ENCODE measurements at places on chromosomes 2 and 18.

DNA sequence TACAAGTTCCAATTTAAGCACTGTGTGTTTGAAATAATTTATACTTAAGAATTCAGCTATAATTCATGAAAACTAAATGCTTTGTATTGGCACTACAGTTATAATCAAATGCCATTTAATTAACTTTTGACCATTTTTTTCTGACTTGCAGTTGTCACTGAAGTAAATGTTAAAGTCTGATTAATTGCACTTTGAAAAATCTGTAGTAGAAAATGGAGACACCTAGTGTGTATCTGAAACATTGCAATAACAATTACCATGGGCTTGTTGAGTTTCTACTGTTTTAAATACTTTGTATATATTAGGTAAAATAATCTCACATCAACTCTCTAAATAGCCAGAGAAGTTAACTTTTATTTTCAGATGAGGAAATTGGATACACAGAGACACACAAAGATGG lies 458.6 kb upstream of the FSIP2 start:
- DNase-seq, result no peak

DNA sequence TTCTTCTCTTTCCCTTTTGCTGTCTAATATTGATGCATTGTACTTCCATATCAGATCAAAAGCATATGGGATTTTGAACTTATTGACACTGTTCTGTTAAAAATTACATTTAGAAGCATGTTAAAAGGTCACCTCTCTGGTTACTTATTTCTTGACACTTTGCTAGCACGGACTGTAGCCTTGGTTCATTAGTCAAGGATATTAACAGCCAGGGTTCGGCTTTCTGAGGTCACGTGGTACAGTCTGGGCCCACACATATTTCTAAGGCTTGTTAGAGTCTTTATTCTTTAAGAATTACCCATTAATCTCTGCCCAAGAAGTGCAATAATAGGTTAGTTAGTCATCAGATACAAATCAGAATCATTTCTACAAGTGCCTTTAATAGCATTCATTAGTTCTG lies 1035.8 kb upstream of the FANCL start:
- DNase-seq, result no peak

GRCh38 chr2:233922471-233922870 lies 5.3 kb downstream of the TRPM8 start:
- DNase-seq, result no peak

GRCh38 chr2:59083075-59083828 lies 842.1 kb upstream of the FANCL start:
- DNase-seq, result no peak

- no peak for DNase-seq
These were observed 223.8 kb upstream of the SYT4 start for GRCh38 chr18:43501099-43501498.

DNA sequence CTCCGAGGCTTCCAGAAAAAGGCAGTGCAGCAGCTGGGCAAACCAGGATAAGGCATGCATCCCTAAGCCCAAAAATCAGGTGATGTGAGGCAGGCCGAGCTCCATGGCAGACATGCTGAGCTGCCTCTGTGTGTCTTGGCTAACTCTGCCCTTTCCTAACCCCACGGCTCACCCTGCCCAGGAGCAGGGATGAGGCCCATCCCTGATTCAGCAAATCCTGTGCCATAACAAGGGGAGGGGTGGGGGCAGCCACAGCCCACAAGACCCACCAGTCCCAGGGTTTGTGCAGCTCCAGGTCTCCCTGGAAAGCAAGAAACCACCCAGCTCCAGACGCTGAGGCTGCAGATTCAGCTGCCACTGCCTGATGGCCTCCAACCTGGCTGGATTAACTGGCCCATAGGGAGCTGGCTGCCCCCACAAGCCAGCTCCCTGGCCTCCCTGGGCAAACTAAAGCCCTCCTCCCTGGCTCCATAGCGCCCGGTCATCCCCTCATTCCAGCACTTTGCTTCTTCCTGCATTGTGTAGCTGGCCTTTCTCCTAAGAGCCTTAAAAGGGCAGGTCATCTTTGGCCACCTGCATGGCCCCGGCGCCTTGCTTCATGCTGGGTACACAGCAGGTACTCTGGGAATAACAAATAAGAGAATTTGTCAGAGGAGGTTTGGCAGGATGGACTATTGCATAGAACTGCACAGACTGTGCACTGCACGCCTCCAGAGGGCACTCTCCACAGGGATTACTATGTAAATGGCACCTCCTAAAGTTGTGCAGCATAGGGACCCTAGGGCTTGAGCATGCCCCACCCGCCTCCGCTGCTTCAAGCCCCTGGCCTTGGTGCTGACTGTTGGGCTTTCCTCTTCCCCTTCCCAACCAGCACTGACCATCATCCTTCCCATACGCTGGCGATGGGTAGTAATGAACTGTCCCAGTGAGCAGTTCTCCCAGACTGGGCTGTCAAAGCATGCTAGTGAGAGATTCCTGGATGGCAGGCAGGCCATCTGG lies 10.7 kb downstream of the STEAP3 start:
- no peak for DNase-seq

DNA sequence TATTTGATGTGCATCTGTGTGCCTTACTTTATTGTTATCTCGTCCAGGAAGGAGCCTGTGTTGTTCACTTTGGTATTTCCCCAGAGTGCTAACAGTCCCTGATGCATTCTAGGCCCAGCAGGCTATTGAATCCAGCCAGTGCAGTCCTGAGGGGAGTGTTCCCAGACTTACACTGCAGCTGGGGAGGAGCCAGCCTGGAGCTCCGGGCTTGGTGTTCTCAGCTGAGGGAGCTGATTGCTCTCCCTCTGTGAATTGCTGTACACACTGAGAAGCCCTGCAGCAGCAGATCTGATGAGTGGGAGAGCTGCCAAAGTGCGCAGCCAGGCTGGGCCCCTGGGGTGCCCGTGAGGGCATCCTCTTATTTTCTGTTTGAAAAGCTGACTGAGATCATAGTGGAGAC lies 159.2 kb downstream of the GALNT3 start:
- DNase-seq, result no peak

- no peak for DNase-seq
These were observed 491 bp downstream of the ALK start for GRCh38 chr2:29920631-29921559.

DNA sequence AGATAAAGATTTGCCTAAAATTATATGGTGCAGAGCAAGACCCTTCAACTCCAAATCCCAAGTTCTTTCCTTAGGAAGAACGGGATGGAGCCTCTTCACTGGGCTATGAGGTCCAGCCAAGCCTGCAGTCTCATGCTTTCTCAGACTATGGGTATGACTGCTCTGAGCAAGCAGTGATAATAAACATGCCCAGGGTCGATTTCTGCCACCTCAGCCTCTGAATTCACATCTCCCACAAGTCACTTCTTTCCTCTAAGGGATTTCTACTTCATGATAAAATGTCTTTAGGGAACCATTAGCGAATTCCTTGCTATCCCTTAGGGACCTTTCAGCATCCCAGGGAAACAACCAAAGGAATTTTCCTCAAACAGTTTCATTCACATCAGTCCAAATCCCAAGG lies 94.8 kb downstream of the GFPT1 start:
- DNase-seq, result no peak

DNA sequence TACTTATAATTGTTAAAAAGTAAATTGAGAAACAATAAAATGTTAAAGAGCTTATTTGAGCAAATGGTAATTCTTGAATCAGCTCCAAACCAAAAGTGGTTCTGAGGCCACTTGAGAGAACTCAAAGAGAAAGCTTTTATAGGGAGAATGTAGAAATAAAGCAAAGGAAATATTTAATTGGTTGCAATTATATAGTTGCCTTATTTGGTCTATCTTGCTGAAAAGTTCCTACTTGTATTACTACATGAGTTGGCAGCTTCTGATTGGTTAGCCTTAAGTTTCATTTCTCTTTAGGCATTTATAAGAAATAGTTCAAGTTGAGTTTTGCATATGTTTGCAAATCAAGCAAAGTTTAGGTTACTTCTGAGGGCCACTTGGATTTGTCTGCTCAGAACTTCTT lies 38.1 kb downstream of the SCN2A start:
- no peak for DNase-seq

DNA sequence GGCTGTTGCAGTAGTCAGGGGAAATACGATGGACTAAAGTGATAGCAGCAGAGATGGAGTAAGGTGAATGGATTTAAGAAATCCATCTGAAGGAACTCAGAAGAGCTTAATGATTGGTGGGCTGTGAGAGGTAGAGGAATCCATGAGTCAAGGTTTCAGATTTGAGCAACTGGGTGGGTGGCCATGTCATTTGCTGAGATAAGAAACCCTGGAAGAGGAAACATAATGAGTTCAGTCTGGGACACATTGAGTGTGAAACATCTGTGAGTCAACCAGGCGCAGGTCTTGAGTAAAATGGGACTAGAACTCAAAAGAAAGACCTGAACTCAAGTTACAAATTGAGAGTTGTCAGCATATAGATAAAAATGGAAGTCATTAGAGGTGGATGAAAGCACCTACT lies 19.7 kb upstream of the ASNSD1 start:
- no peak for DNase-seq

DNA sequence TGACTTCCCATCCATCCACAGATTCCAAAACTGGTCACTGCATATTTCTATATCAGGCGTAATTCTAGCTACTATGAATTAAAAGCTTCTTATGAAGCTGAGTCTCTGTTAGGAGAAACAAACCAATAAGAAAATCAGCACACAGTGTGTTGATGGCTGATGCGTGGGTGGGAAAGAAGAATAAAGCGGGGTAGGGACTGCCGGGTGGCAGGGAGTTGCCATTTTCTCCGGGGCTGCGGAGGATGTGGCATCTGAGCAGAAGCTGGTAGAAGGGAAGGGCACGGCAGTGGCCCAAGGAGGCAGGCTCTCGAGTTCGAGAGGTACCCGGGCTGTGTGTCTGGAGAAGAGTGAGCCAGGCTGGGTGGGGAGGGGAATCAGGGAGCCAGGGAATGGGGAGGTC lies 48.6 kb upstream of the CHMP1B start:
- no peak for DNase-seq

- no peak for DNase-seq
These were observed 94.2 kb downstream of the EPHA4 start for GRCh38 chr2:221477714-221478484.

DNA sequence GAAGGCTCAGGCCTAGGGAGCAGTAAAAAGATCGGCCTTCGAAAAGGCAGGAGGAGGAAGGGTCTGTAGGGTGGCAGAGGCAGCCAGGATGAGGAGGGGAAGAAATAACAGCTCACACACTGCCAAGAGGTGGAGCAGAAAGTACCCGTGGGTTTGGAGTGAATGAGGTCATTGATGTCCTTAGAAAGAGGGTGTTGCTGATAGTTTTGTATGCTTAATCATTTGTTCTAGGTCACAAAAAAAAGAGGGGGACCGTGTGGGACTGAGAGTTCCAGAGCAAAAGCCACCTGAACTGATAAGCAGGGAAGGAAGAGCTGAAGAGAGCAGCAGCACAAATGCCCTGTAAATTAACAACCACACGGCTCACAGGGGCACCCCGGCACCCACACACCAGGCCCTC lies 140.4 kb downstream of the FAM161A start:
- DNase-seq, result no peak

GRCh38 chr2:195561116-195561921 lies 95.7 kb upstream of the SLC39A10 start:
- DNase-seq, result no peak

GRCh38 chr2:9260464-9260918 lies 53.9 kb downstream of the ASAP2 start:
- no peak for DNase-seq

GRCh38 chr2:203650860-203651613 lies 55.4 kb upstream of the CD28 start:
- DNase-seq, result no peak

DNA sequence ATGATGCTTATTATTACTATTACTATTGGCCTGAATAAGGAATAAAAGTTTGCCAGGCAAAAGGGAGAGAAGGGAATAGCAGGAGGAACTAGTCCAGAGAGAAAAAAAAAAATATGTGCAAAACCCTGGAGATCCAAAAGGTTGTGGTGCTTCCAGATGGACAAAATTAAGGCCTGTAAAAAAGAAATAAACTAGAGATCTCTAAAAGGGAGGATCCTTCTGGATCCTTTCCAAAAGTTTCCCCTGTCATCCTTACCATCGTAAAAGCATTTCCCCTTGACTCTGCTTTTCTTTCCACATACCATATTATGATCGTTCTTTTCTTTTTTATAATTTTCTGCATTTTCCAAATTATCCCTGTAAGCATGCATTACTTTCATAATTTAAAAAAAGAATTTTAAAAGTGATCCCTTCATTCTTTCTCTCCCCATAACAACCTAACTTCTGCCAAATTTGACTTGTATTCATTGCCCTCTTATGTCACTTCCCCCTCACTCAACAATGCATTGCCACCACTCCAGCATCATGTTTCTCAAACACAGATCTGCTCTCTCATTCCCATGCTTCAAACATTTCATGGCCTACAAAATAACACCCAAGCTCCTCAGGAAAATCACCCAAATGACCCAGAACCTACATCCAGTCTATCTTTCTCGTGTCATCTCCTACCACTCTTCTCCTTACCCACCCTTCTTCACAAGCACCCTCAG lies 40.3 kb downstream of the RBMS1 start:
- DNase-seq, result no peak

DNA sequence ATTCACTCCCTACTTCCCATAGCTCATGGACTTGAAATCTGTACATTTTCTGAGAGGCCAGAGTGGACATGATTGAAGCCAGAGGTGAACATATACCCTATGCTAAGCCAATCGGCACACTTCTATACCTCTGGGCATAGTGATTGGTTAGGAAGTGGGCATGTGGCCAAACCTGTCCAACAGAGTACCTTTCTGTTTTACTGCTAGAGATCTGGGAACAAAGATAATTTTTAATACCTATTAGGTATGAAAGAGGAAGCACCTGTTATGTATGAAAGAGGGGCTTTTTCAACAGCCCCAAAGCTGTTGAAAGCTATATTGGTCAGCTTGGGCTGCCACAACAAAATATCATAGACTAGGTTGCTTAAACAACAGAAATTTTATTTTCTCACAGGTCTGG lies 27.7 kb downstream of the METTL8 start:
- no peak for DNase-seq

GRCh38 chr2:73614997-73615396 lies 27.2 kb downstream of the NAT8 start:
- no peak for DNase-seq

DNA sequence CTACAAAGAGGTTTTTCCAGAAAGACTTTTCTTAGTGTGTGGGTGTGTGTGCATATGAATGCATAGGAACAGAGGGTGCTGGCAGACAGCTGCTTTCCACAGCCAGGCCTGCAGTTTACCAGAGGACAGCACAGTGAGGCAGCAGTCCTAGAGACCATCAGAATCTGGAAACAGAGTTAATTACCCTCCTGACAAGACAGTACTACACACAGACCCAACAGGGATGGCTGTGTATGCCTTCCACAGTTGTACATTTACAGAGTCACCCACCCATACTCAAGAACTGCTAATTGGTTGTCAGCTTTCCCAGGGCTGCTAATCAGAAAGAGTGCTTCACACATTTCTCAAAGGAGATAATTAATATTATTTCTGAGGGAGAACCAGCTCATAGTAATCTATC lies 104.7 kb downstream of the FEZ2 start:
- no peak for DNase-seq

GRCh38 chr2:32565902-32566301 lies 61.9 kb upstream of the TTC27 start:
- no peak for DNase-seq

- no peak for DNase-seq
These were observed 1.4 kb downstream of the GKN1 start for GRCh38 chr2:68975844-68976243.

Measured in activated effector memory CD4-positive, alpha-beta T cell treated with anti-CD3 and anti-CD28 coated beads, Interleukin-2, amount 50 U/mL, for 16 hours (primary cell).